ENCODE measurements at places on chromosomes 6 and 20.

DNA sequence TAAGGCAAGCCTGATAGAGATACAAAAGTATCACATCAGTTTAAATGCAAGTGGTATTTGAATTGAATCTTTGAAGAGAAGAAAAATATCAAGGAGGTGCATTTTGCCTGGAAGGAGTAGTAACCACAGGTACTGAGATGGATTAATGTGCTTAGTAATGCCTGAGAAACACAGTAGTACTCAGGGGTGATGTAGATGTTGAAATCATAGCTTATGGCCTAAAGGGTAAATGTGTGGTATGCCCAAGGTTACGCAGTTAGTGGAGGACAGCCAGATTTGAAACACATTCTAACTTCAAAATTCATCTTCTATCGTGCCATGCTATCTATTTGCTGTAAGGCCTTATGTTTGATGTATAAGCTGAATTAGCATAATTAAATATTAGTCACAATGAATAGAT lies 55.9 kb downstream of the STXBP5 start:
- H3K27ac ChIP-seq = no peak overlapping the region
- H3K4me1 ChIP-seq = peaks cover 4% of the 10 kb centered on the region
- peaks cover 9% of the 10 kb centered on the region for H3K36me3 ChIP-seq
- no peaks in the 10 kb centered on the region for H3K27me3 ChIP-seq
- DNase-seq = no peak

- peaks cover 3% of the 10 kb centered on the region for H3K27me3 ChIP-seq
- H3K4me1 ChIP-seq = peaks cover 9% of the 10 kb centered on the region
- no peak for DNase-seq
- H3K4me3 ChIP-seq = no peak overlapping the region
- no peaks in the 10 kb centered on the region for H3K36me3 ChIP-seq
Measured at GRCh38 chr6:109059153-109059552, 35.5 kb downstream of the SESN1 start.

- peaks cover 12% of the 10 kb centered on the region for H3K4me1 ChIP-seq
- H3K4me3 ChIP-seq = no peak overlapping the region
- H3K27me3 ChIP-seq = no peaks in the 10 kb centered on the region
- DNase-seq = no peak
- H3K36me3 ChIP-seq = peaks cover 59% of the 10 kb centered on the region
Measured at GRCh38 chr20:50584687-50585086, 74.5 kb downstream of the PTPN1 start.

DNA sequence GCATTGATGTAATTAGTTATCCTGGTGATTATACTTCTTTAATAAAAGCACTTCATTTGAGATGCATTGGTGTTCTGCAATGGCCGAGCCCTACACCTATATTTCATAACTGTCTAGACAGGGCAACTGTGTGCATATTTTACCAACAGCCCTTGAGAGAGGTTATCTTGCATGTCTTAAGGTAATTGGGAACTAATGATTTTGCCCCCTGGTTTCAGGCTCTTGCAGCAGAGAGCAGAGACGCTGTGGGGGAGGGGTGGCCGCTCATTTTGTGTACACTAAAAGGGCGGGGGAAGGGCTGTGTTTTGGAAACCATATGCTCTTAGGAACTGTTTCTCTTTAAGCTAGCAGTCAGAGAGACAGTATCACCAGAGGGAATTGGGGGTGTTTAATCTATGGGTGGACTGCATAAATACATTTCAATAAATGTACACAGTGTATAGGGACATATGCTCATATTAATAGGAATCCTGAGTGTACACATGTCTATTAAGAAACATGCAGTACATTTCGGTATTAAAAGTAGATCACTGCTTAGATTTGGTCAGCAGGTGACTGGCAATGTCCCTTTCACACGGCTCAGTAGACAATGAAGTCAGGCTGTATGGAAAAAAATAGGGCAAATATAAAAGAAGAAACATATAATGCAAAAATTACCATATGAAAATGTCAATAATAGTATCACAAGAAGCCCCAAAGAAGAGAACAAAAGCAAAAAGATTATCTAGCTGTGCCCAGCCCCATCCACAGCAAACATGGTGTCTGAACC lies 402.9 kb upstream of the CITED2 start:
- H3K36me3 ChIP-seq = no peaks in the 10 kb centered on the region
- H3K4me1 ChIP-seq = peaks cover 58% of the 10 kb centered on the region
- peak overlapping the region; percentile 89 for H3K27ac ChIP-seq
- H3K4me3 ChIP-seq = peak overlapping the region; percentile 46
- no peaks in the 10 kb centered on the region for H3K27me3 ChIP-seq

DNA sequence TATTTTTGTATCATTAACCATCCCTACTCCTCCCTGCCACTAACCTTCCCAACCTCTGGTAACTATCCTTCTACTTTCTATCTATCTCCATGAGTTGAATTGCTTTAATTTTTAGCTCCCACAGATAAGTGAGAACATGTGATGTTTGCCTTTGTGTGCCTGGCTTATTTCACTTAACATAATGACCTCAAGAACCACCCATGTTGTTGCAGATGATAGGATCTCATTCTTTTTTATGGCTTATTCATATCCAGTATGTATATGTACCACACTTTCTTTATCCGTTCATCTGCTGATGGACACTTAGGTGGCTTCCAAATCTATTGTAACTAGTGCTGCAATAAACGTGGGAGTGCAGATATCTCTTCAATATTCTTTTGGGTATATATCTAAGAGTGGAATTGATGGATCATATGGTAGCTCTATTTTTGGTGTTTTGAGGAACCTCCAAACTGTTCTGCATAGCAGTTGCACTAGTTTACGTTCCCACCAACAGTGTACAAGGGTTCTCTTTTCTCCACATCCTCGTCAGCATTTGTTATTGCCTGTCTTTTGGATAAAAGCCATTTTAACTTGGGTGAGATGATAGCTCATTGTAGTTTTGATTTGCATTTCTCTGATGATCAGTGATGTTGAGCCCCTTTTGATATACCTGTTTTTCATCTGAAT lies 201.4 kb downstream of the ARHGAP18 start:
- H3K27me3 ChIP-seq = peaks cover 3% of the 10 kb centered on the region
- no peak for DNase-seq
- H3K4me3 ChIP-seq = no peak overlapping the region
- H3K27ac ChIP-seq = no peak overlapping the region

- peaks cover 6% of the 10 kb centered on the region for H3K4me1 ChIP-seq
- DNase-seq = no peak
- no peak overlapping the region for H3K27ac ChIP-seq
- no peaks in the 10 kb centered on the region for H3K36me3 ChIP-seq
- H3K27me3 ChIP-seq = no peaks in the 10 kb centered on the region
- H3K4me3 ChIP-seq = no peak overlapping the region
Measured at GRCh38 chr20:15578113-15578512, 995.1 kb downstream of the KIF16B start.

DNA sequence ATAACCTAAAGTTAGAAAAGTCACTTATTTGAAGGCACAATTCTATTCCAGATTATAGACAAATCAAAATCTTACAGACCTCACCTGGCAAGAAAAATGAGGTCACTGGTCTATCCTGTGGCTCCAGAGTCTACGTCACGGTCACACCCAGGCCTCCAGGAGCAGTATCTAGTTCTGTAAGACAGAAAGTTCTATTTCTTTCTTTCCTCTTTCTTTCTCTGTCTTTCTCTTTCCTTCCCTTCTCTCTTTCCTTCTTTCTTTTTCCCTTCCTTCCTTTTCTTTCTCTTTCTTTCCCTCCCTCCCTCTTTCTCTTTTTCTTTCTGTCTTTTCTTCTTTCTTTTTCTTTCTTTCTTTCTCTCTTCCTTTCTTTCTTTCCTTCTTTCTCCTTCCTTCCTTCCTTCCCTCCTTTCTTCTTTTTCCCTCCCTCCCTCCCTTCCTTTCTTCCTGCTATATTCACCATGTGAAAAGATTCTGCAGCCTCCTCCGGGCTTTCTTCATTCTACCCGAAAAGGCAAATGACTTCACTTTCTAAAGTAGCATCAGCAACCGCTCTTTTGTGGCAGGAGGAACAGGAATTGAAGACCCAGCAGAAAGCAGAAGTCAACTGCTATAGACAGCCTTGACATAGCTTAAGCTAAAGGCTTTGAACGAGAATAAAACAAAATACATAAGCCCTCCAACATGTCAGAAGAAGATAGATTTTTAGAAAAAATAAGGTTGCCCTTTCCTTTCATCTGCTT lies 83.9 kb upstream of the SIRPG start:
- H3K27me3 ChIP-seq = peaks cover 7% of the 10 kb centered on the region
- no peak for DNase-seq
- no peak overlapping the region for H3K27ac ChIP-seq
- H3K4me3 ChIP-seq = no peak overlapping the region
- no peaks in the 10 kb centered on the region for H3K36me3 ChIP-seq

DNA sequence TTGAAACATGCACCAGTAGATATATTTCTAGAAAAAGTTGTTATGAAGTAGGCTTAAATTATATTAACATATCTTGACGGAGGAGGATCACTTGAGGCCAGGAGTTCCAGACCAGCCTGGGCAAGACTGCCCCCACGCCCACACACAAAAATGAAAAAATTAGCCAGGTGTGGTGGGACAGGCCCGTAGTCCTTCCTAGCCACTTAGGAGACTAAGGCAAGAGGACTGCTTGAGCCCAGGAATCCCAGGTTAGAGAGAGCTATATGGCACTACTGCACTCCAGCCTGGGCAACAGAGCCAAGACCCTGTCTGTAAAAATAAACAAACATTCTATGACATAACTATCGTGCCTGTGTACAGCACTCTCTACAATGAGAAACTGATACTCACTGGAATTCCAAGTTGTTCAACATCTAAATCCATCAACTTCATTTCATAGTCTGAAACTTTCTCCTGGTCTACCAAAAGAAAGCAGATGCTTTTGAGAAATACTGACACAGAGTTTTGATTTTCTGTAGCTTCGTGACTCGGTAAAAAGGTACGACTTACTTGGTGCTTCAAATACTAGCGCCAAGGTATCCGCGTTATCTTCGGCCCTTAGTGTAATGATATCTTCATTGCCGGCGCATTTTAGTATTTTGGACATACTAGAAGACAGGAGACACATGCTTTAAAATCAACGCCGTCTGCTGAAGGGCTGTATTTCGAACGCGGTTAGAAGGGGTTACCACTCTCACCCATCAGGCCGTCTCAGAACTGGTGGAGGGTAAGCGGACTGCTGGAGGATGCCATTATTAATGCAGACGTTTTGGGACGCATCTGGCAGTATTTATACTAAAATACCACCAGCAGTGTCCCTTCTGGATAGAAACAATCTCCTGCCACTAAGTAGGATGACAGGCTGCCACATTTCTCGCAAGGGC lies 1.3 kb downstream of the PCNA start:
- peaks cover 3% of the 10 kb centered on the region for H3K27me3 ChIP-seq
- peak overlapping the region; percentile 78 for H3K27ac ChIP-seq
- peak overlapping the region; percentile 93 for H3K4me3 ChIP-seq
- H3K4me1 ChIP-seq = peaks cover 56% of the 10 kb centered on the region
- peaks cover 38% of the 10 kb centered on the region for H3K36me3 ChIP-seq
- DNase-seq = no peak

- no peak for DNase-seq
- peaks cover 14% of the 10 kb centered on the region for H3K4me1 ChIP-seq
- peaks cover 34% of the 10 kb centered on the region for H3K27me3 ChIP-seq
- H3K4me3 ChIP-seq = no peak overlapping the region
Measured at GRCh38 chr20:4604580-4604979, 117.1 kb upstream of the PRND start.

- no peak for DNase-seq
- no peak overlapping the region for H3K27ac ChIP-seq
- H3K27me3 ChIP-seq = peaks cover 5% of the 10 kb centered on the region
- no peaks in the 10 kb centered on the region for H3K36me3 ChIP-seq
- no peak overlapping the region for H3K4me3 ChIP-seq
Measured at GRCh38 chr6:105526225-105526872, 123.5 kb upstream of the PREP start.

DNA sequence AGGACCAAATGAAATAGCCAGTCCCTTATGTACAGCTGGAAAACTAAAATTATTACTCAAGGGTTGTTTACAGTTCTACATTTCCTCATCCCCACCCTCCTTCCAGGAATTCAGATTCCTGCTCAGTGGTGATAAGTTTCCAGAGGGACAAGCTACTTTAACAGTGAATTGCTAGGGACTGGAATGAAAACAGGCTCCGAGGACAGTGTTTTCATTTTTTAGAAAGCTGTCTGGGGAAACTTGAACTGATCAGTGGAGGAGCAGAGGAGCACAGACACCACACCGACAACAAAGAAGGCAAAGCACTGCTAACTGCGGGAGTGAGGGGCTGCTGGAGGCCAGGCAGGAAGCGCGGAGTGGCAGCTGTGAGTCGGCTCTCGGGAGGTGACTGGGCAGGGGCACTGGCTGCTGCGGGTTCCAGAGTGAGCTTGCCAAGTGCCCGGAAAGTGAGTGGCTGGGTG lies 322.2 kb downstream of the ESR1 start:
- peak overlapping the region; percentile 49 for H3K27ac ChIP-seq
- peaks cover 6% of the 10 kb centered on the region for H3K4me1 ChIP-seq
- no peak for DNase-seq

GRCh38 chr6:34650823-34651222 lies 45.7 kb downstream of the ILRUN start:
- DNase-seq = no peak
- H3K27me3 ChIP-seq = no peaks in the 10 kb centered on the region
- H3K4me1 ChIP-seq = peaks cover 5% of the 10 kb centered on the region
- H3K4me3 ChIP-seq = no peak overlapping the region
- peaks cover 21% of the 10 kb centered on the region for H3K36me3 ChIP-seq
- H3K27ac ChIP-seq = no peak overlapping the region

GRCh38 chr20:19750101-19750606 lies 7.9 kb upstream of the RIN2 start:
- peak overlapping the region; percentile 40 for H3K27ac ChIP-seq
- no peaks in the 10 kb centered on the region for H3K27me3 ChIP-seq
- peaks cover 33% of the 10 kb centered on the region for H3K4me1 ChIP-seq
- DNase-seq = no peak
- H3K36me3 ChIP-seq = no peaks in the 10 kb centered on the region
- H3K4me3 ChIP-seq = no peak overlapping the region

DNA sequence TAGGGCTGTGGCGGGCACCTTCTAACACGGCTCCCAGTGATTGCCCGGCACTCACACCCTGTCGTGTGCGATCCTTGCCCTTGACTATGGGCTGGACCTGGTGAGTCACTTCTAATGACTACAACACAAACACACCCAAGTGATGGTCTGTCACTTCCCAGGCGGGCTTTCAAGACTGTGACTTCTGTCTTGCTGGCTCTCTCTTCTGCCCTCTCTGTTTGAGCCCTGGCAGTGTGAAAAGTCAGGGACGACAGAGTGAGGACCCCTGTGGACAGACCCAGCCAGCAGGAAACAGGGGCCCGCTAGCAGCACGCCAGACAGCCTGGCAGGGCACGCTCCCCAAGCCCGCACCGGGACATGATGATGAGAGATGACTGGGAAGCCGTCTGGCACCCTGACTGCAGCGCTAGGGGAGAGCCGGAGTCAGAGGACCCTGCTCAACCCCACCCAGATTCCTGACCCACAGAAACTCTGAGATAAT lies 43.0 kb downstream of the KIF16B start:
- H3K36me3 ChIP-seq = peaks cover 18% of the 10 kb centered on the region
- H3K27me3 ChIP-seq = no peaks in the 10 kb centered on the region
- no peak for DNase-seq
- peaks cover 23% of the 10 kb centered on the region for H3K4me1 ChIP-seq
- H3K4me3 ChIP-seq = no peak overlapping the region
- no peak overlapping the region for H3K27ac ChIP-seq

GRCh38 chr6:153957394-153957793 lies 81.6 kb upstream of the OPRM1 start:
- no peak overlapping the region for H3K27ac ChIP-seq
- DNase-seq = no peak
- no peaks in the 10 kb centered on the region for H3K4me1 ChIP-seq
- peaks cover 4% of the 10 kb centered on the region for H3K27me3 ChIP-seq

GRCh38 chr6:40438246-40438887 lies 148.8 kb downstream of the LRFN2 start:
- H3K4me1 ChIP-seq = peaks cover 18% of the 10 kb centered on the region
- H3K36me3 ChIP-seq = no peaks in the 10 kb centered on the region
- peaks cover 6% of the 10 kb centered on the region for H3K27me3 ChIP-seq
- H3K4me3 ChIP-seq = no peak overlapping the region
- no peak for DNase-seq

All from nephron progenitor cell (in vitro differentiated cells).